Non-pigmented ciliary epithelial cell (primary cell): ENCODE measurements at places on chromosomes 7 and 10.

DNA sequence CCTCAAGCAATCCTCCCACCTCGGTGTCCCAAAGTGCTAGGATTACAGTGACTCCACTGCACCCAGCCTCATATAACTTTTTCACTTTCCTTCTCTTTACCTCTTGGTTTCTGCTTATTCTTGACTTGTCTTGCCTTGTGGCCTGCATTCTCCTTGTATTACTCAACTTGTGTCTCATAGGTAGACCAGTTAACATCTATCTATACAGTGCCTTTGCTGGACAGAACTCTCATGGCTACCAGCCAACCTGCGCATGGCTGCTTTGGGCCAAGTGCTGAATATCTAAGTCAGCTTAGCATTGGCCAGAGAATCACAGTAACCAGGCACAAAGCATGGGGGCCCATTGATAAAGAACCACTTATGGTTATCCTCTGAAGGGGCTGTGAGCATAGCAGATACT lies 42.6 kb upstream of the ZNRF2 start:
- no peak for DNase-seq

DNA sequence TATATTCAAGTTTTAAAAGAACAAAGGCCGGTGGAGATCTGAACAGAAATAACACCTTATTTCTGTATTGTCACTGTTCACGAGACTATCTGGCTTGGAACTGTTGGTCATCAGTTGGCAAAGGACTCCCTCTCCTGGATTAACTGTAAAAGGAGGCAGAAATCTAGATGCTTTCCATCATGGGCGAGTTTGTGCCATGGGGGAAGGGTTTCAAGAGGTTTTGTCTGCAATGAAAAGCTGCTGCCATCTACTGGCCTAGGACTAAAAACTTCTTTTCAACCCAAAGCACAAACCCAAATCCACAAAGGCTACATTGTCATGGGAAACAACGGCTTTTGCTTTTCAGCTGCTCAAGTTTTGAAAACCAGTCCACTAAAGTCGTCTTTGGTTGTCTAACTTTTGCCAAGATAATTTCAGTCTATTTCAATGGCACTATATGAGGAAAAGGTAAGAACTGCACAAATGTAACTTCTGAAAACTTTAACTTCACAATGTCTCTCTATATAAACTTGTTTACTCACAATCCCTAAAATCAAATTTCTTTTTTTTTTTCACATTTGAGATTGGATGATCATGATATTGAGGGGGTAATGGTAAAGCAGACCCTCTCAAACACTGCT lies 196.8 kb downstream of the SKAP2 start:
- DNase-seq: peak; percentile 67

DNA sequence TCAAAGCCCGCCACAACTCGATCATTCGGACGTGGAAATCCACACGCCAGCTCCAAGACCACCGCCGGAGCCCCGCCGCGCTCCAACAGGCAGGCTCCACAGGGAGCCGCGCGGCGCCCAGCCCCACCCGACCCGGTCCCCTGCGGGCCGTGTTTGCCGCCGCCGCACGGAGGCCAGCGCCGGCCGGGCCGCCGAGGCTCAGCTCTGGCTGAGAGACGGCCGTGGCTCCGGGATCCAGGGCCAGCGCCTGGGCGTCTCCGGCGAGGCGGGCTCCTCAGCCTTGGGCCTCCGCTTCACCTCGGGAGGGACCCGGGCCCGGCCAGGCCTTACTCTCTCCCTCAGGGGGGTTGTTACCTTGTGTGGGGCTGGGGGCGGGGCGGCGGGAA lies 333 bp downstream of the SMNDC1 start:
- DNase-seq: no peak

DNA sequence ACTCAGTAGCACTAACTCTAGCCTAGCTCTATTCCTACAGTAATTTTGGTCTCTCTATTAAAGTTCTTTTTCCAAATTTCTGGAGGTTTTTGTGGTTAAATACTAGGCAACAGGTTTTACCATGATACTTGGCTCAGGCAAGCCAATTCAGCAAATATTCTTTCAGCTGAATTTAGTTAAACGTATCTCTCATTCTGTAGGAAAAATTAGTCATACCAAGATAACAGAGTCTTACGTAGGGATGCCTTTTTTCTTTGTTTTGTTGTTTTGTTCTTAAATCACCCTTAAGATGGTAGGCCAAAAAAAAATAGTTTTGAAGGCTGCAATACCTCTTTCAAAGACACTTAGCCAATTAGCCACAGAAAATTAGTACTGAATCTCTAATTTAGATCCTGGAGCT lies 180.5 kb downstream of the MAGI2 start:
- no peak for DNase-seq

DNA sequence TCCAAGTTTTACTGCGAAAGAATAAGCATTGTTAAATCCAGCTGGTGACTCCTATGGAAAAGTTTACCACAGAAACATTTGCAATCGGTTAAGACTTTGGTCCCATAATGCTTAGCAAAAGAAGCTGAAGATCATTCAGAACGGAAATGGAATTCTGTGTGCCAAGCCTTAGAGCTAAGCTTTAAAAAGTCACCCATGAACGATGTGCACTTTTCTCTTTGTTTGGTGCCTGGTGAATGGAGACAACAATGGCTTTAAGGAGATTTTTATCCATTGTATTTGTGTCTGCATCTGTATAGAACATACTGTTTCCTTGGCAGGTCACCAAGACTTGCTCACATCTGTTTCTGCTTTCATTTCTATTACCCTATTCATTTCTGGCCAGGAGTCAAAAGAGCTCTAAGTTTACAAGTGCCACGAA lies 26.3 kb upstream of the COL1A2 start:
- peak; percentile 84 for DNase-seq

- DNase-seq: no peak
Observed at GRCh38 chr7:150368096-150368883, at the start of gene REPIN1. Gene REPIN1 (plus strand): TSS chr7:150368822. CDS start chr7:150369712, 890 bp downstream.
